Hindlimb muscle (tissue), 1 donor: ENCODE measurements at places on chromosomes 2 and 18. TPM values are rescaled to one million over a fixed set of nuclear protein-coding genes. Genes with fewer than 3 reads are reported as not detected.

Gene ZDBF2
- 8.1 TPM for polyA plus RNA-seq

Gene SULT1C3
- polyA plus RNA-seq, result not detected

Gene ALLC
- not detected for polyA plus RNA-seq

Gene FOXI3
- polyA plus RNA-seq, result 0.09 TPM

Gene CGREF1
- polyA plus RNA-seq, result 0.75 TPM

Gene INHA
- 0.97 TPM for polyA plus RNA-seq

Gene CAPN14
- 0.09 TPM for polyA plus RNA-seq

Gene EPB41L3
- 131 TPM for polyA plus RNA-seq

Gene MOGAT1
- 0.31 TPM for polyA plus RNA-seq

Gene PRKAG3
- polyA plus RNA-seq, result 44.4 TPM

Gene TDRD15
- not detected for polyA plus RNA-seq

Gene MAPK4
- polyA plus RNA-seq, result 9.7 TPM

Gene BBS5
- polyA plus RNA-seq, result 5.3 TPM

Gene SLC9A4
- polyA plus RNA-seq, result not detected

Gene NEURL3
- 0.22 TPM for polyA plus RNA-seq

Gene MC5R
- polyA plus RNA-seq, result 5.5 TPM

Gene SNTG2
- polyA plus RNA-seq, result not detected

Gene SYT4
- not detected for polyA plus RNA-seq

Gene CTNNA2
- polyA plus RNA-seq, result 0.59 TPM

Gene GRHL1
- 1.9 TPM for polyA plus RNA-seq

Gene SP9
- 0.23 TPM for polyA plus RNA-seq

Gene TEX44
- polyA plus RNA-seq, result not detected

Gene CTAGE1
- not detected for polyA plus RNA-seq
